Activated CD8-positive, alpha-beta memory T cell treated with anti-CD3 and anti-CD28 coated beads, Interleukin-2, amount 50 U/mL, for 48 hours (primary cell): ENCODE measurements at places on chromosomes 16 and 17.

DNA sequence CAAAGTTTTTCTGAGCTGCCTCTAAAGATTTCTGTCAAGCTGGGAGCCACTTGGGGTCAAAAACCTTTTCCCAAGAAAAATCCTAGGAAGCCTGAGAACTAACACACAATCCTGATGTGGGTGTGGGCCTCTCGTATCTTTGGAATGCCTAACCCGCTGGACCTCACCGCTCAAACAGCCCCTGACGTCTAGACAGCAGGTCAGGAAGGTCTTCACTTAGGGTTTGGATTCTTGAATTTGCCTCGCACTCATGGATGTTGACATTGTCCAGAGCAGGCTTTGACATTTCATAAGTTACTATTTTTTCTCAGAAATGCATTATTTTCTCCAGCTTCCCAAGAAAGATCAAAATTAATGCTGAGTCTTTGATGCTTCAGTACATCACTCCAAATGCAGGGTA, 18.9 kb downstream of the TEX2 start:
- no peak for DNase-seq

GRCh38 chr16:73057291-73058210, 9.6 kb upstream of the ZFHX3 start:
- DNase-seq = no peak

- no peak for DNase-seq
These were observed 46.5 kb upstream of the CPNE2 start for GRCh38 chr16:57045694-57046381.

DNA sequence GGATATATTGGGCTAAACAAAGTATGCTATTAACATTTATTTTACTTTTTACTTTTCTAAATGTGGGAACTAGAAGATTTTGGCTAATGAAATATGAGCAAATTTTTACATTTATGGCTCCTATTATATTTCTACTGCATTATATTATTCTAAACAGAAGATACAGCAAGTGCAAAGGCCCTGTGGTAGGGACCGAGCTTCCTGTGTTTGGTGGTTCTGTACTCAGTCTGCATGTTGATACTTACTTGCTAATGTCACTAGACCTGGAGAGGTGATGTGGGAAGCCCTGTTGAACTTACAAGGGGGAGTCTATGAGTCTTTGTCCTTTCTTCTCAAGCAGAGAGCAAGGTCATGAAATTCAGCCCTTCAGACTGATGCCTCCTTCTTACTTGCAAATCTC, 10.0 kb upstream of the IRX3 start:
- no peak for DNase-seq

DNA sequence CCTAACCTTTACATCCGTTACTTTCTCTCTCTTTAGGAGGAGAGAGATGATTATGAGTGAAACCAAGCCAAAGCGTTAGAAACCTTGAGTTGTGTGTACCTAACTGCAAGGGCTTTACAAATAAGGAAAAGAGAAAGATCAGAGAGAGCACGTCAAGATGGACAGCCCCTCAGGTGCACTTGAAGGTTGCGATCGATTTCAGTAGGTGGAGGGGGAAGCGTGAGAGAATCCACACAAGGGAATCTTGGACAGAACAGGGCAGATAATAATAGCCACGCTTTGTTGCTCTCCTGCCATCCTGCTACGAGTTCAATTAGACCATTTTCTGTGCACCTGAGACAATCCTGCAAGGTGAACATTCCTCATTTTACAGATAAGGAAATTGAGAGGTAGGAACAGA, 78.4 kb downstream of the VAT1L start:
- no peak for DNase-seq

- DNase-seq = no peak
These were observed 234.4 kb downstream of the WWOX start for GRCh38 chr16:78333808-78334207.

DNA sequence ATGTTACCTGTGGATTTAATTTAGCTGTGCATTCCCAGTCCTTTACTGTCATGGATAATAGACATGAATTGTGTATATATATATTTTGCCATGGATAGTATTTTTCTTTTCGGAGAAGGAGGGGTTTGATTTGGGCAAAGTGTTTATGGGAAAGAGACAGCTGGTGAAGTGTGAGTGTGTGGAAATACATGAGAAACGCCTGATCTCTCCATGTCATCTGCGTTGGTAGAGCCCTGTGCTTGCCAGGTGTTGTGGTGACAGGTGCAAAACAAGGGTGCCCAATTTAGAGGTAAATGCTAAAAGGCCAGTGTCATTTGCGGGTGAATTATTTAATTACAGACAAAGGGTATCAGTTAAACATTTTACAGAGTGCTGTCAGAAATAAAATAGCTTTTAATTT, 23.4 kb downstream of the NDEL1 start:
- DNase-seq = no peak

- DNase-seq = no peak
These were observed 62.1 kb downstream of the CRISPLD2 start for GRCh38 chr16:84881702-84882521.

DNA sequence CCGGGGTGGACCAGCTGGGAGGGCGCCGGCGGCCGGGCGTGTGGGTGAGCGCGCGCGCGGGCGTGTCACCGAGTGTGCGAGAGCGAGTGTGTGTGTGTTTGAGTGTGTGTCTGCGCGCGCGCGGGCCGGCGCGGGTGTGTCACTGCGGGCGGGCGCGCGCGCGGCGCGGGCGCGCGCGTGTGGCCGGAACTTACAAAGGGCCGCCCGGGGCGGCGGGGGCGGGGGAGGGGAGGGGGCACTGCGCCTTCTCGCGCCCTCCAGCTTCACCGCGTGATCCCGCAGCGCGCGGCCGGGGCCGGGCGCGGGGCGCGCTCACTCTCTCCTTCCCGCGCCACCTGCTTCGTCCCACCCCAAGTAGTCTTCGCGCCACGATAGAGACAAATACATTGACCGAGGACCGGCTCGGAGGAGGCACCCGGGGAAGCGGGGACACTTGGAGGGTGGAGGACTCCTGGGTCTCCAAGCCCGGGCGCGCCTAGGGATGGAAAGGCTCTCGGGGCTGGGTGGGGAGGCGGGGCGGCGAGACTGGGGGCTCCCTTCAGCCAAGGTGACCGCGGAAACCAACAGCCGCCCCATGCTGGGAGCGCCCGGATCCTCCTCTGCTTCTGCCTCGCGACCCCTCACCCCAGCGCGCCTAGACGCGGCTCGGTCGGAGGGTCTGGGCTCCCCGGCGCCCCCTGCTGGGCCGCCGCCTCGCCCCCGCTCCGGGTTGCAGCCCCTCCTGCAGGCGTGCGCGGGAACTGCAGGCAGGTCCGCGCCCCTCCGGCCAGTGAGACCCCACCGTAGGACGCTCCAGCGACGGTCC, at the start of gene SRCIN1:
SRCIN1 (minus strand) TSS at position 112 of the 805 bp plus-strand sequence. CDS start 247 bp downstream, outside the sequence.
- peak; percentile 91 for DNase-seq

- no peak for DNase-seq
These were observed 314.8 kb upstream of the GOT2 start for GRCh38 chr16:59048876-59049275.

- no peak for DNase-seq
These were observed 51.3 kb upstream of the RBBP6 start for GRCh38 chr16:24488045-24488444.

DNA sequence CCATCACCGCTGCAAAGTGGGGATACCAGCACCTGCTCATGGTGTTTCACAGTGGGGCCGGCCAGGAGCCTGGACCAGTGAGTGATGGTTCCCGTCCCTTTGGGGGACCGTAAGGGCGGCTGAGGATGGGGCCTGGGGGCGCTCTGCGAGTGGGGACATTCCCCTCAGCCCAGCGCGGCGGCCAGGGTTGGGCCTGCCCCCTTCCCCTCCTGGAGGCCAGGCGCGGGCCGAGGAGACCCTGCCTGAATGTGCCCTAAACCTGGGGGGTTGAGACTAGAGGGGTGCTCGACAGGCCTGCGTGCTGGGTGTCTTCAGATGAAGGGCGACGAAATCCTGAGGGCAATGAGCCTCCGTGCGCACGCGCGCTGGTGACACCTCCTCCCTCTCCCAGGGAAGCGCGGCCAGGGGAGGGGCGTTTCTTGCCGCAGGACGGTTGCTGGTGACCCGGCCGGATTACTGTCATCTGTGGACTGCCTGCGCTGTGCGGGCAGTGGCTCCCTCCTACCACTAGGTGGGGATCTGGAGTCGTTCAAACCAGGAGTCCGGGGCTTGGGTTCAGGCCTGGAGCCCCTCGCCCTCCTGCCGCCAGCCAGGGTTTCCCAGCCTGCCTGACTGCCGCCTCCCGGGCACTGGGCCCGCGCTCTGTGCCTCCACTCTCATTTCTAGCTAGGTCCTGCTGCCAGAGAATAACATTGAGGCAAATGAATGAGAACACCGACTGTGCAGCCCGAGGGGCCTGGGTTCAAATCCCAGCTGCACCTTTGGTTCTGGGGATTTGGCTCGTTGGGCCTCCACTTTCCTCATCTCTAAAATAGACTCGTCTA, 17.1 kb downstream of the TBX2 start:
- DNase-seq = peak; percentile 84

DNA sequence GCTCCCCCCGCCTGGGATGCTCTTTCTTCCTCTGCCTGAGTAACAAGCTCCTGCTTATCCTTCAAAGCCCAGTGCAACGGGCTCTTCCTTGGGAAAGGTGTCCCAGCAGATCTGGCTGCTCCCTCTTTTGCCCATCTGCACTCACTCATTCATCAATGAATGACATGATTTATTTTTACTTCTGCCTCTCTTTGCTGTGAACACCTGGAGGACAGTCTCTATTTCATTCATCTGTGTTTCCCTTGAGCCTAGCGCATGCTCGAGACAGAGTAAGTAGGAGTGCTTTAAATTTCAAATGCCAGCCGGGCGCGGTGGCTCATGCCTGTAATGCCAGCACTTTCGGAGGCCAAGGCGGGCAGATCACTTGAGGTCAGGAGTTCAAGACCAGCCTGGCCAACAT, 22.0 kb upstream of the GINS2 start:
- no peak for DNase-seq
